Activated CD4-positive, alpha-beta T cell treated with anti-CD3 and anti-CD28 coated beads, Interleukin-2, Interleukin-6, amounts not matched to agents 100 ng/mL and 50 ng/mL, durations not matched to agents 16 hours and 8 hours (primary cell): ENCODE measurements at places on chromosomes 3 and 15.

DNA sequence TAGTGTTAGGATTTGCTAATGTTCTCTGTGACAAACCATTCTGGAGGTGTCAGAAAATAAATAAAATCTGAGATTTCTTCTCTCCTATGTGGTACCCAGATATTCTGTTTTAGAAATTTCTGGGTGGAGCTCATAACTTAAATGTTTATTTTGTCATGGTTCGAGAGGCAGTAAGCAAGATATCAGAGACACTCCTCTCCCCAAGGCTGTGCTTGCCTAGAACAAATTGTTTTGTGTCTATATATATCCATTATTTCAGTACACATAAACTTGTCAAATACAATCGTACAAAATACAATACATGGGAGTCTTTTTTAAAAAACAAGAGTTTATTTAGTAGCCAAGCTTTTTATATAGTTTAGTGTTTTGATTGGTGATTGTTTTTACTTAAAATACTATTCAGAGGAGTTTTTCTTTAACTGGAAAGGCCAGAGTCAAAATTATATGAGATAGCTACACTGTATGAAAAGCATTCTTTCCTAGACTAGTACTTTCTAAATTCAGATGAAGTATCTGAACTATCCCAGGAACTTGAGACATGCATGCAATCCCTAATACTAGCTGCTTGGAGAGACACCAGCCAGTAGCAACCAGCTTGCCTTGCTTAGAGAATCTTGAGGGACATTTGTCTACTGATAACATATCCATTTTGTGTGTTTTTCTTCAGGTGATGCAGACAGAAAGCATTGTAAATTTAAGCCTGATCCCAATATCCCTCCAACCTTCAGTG is 4.7 kb downstream of the EXOG start:
- no peak for DNase-seq

- no peak for DNase-seq
Observed at GRCh38 chr15:40368719-40369473, 10.9 kb downstream of the DISP2 start.

- no peak for DNase-seq
Observed at GRCh38 chr3:89527736-89528305, 420.4 kb downstream of the EPHA3 start.

DNA sequence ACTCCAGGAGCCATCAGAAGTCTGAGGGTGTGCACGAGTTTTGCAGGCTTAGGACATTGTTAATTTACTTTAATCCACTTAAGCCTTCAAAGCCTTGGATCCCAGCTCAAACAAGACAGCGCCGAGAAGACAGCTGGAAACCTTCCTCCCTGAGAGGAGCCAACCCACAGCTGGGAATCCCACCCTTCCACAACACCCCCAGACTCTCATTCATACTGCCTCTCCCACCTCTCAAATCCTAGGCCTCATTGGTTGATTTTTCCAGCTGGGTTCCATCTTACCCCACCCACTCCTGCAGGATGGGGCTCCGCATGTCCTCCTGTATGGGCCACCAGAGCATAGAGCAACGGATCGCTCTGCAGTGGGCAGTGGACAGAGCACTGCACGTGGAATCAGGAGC is 80.4 kb downstream of the SEMA5B start:
- no peak for DNase-seq

GRCh38 chr3:81650187-81650586 is 111.3 kb downstream of the GBE1 start:
- DNase-seq, result no peak

DNA sequence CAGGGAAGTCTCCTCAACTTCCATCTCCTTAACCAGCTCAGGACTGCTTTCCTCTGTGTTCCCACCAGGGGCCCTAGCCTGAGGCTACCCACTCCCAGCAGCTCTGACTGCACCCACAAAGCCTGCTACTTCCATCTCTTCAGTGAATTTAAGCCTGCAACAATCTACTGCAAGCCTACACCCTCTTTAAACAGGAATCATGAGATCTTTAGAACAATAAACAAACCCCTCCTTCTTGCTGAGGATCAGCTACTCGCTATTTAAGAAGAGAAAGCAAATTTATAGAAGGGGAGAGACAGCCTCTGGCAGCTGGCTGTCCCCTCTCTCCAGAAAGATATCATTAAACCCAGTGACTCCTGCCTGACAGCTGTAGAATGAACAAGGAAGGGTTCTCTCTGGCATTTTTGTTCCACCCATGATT is 51.9 kb downstream of the ARHGAP31 start:
- no peak for DNase-seq

DNA sequence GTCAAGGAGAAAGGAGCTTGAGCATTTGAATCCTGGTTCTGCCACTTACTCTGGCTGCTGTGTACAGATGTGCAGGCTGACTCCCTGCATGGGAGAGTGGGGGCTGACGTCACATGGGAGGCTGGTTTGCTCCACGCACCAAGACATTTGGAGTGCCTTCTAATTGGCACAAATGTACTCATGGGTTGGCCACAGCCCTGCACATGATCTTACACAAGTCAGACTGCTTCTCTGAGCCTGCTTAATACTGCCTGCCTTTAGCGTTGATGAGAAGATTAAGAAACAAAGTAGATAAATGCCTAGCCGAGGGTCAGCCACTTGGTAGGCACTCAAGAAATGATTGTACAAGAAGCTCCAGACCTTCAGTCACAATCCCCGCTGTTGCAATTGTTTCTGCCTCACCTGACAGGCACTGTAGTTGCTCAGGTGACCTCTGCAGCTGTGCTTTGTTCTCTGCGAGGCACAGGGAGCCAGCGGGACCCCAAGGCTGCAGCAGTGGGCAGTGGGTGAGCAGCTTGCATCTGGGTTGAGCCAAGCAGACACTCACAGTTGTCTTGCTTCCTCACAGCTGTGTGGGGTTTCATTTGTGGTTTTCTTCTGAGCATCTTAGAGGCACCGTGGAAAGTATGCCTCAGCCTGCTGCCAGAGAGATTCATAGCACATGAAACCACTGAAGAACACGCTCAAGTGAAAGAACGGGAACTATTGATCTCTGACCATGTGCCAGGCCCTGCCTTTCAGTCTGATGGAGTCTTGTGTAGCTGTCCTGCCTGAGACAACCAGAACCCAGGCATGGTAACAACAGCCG is 33.1 kb downstream of the GRK7 start:
- DNase-seq, result peak; percentile 91

DNA sequence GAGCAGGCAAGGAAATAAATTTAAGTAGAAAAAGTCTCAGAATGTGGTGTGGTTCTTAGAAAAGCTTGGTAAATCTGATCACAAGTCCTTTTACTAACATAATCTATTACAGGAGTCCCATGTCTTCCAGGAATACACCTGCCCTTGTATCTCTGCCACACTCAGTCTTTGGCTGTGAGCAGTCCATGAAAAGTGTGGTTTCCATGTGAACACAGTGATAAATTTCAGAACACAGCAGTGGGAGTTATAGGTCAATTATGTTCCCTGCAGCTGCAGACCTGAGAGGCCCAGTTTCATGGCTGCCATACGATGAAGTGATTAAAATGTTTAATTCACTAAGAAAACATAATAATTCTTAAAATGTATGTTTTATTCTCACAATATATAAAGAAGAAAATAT is 366.9 kb upstream of the STAC start:
- DNase-seq, result no peak

GRCh38 chr3:174784206-174784934 is 74.8 kb upstream of the NAALADL2 start:
- DNase-seq, result no peak

GRCh38 chr15:67918205-67918861 is 78.5 kb upstream of the RNU6-1 start:
- no peak for DNase-seq
